ENCODE measurements at places on chromosomes 16 and 17.
A peak's percentile ranks its signal among the peaks of the same experiment; 100 is the strongest.

- H3K36me3 ChIP-seq, result peaks cover 25% of the 10 kb centered on the region
- no peak overlapping the region for H3K4me3 ChIP-seq
- no peak overlapping the region for H3K27ac ChIP-seq
- no peak for DNase-seq
- H3K4me1 ChIP-seq, result no peaks in the 10 kb centered on the region
Measured at GRCh38 chr16:48317614-48318315, 67.4 kb downstream of the SIAH1 start.

GRCh38 chr16:2782583-2783351 lies 4.6 kb downstream of the PRSS33 start:
- H3K4me1 ChIP-seq, result peaks cover 9% of the 10 kb centered on the region
- peaks cover 8% of the 10 kb centered on the region for H3K27me3 ChIP-seq
- H3K27ac ChIP-seq, result no peak overlapping the region
- no peaks in the 10 kb centered on the region for H3K36me3 ChIP-seq
- H3K4me3 ChIP-seq, result no peak overlapping the region

DNA sequence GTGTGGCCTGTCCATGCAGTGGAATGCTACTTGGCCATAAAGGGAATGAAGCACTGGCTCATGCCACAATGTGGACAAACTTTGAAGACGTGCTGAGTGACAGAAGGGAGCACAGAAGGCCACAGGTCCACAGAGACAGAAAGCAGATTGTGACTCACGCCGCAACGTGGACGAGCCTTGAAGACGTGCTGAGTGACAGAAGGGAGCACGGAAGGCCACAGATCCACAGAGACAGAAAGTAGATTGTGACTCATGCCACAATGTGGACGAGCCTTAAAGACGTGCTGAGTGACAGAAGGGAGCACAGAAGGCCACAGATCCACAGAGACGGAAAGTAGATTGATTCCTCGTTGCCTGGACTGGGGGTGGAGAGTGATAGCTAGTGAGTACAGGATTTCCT lies 19.2 kb downstream of the ZC3H18 start:
- H3K27ac ChIP-seq, result no peak overlapping the region
- no peaks in the 10 kb centered on the region for H3K27me3 ChIP-seq
- H3K36me3 ChIP-seq, result peaks cover 47% of the 10 kb centered on the region
- H3K4me3 ChIP-seq, result no peak overlapping the region
- no peaks in the 10 kb centered on the region for H3K4me1 ChIP-seq

DNA sequence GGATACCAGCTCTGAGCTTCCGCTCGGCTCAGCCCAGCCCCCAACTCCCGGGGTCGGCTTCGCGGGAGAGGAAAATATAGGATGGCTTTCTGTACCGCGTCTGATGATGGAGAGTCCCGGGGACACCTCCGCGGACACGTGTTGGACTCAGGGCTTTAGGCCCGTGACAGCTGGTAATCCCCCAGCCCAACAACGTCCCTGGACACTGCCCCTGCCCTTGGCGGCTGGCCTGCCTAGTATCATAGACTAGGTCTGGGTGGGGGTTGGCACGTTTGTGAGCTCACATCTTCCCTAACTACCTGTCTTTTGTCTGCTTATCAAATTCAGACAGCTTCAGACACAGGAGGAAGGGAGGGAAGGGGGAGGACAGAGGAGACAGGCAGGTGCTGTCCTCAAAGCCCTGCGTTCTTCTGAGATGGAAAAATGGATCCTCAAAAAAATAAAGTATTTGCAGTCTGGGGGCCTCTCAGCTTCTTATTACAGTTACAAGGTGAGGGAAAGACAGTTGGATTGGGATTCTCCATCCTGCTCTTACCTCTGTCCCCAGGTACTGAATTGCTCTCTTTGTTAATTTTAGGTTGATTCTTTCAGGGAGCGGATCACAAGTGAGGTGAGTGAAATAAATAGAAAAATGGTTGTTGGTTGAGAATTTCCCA lies 698 bp downstream of the PSME3 start:
- DNase-seq, result no peak
- no peak overlapping the region for H3K27ac ChIP-seq
- H3K36me3 ChIP-seq, result peaks cover 42% of the 10 kb centered on the region
- H3K27me3 ChIP-seq, result no peaks in the 10 kb centered on the region
- H3K4me3 ChIP-seq, result peak overlapping the region; percentile 89

- H3K27ac ChIP-seq, result no peak overlapping the region
- peaks cover 3% of the 10 kb centered on the region for H3K36me3 ChIP-seq
- H3K4me3 ChIP-seq, result no peak overlapping the region
- no peaks in the 10 kb centered on the region for H3K4me1 ChIP-seq
Measured at GRCh38 chr16:53711390-53711789, 7.4 kb downstream of the FTO start.

- peaks cover 15% of the 10 kb centered on the region for H3K4me1 ChIP-seq
- H3K36me3 ChIP-seq, result no peaks in the 10 kb centered on the region
- peak; percentile 92 for DNase-seq
- peak overlapping the region; percentile 92 for H3K27ac ChIP-seq
- peak overlapping the region; percentile 51 for H3K4me3 ChIP-seq
- H3K27me3 ChIP-seq, result peaks cover 29% of the 10 kb centered on the region
Measured at GRCh38 chr17:28227316-28228108, 91.5 kb upstream of the TMEM97 start.

DNA sequence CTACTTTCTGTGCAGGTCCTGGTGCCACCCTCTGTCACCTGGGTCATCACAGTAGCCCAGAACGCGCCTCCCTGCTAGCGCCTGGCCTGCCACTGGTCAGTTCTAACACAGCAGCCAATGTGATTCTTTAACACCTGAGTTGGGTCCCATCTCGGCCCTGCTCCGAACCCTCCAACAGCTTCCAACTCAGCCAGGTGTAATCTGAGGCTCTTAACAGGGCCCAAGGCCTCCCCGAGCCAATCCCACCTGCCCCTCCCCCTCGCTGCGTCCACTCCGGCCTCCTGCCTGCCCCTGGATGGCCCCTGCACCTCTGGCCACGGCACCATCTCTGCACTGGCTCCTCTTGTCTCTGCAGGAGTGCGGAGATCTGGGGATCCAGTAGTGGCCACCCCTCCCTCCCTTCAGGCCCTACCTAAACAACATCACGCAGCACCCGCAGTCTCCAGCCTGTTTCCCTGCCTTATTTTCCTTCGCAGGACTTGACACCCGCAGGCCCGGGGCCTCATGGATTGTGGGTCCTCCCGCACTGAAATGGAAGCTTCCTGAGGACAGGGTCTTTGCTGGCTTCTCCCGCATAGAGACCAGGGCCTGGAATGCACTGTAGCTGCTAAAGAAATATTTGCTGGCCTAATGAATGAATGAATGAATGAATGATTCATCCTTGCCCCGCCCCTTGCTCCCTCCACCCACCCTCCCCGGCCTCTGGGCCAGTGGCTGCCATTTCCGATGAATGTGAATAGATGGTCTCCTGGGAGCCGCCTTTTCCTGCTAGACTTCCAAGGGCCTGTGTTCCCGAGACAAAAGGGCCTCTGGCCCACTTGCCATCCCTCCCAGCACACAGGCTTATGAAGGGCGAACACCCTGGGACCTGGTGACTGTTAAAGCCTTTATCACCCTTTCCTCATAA lies 174.8 kb upstream of the FOXF1 start:
- H3K36me3 ChIP-seq, result no peaks in the 10 kb centered on the region
- no peak overlapping the region for H3K27ac ChIP-seq
- no peak for DNase-seq

DNA sequence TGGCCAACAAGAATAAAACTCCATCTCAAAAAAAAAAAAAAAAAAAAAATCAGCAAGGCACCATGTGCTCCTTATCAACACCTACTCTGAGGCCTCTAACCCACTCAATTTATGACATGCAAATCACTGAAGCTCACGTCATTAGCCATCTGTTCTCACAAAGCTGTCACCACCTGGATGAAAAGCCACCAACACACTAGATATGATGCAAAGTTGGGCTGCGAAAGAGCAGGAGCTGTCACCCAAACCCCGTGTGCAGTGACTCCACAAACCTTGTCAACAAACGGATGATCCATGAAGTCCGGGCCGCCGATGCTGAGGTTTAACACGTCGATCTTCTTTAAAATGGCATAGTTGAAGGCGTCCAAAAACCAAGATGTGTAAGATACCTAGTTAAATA lies 25.3 kb downstream of the MBTPS1 start:
- H3K36me3 ChIP-seq, result peaks cover 58% of the 10 kb centered on the region
- DNase-seq, result no peak
- H3K4me3 ChIP-seq, result no peak overlapping the region
- H3K27me3 ChIP-seq, result no peaks in the 10 kb centered on the region

- no peak overlapping the region for H3K4me3 ChIP-seq
- H3K27me3 ChIP-seq, result no peaks in the 10 kb centered on the region
- H3K36me3 ChIP-seq, result no peaks in the 10 kb centered on the region
Measured at GRCh38 chr16:80525420-80525819, 15.4 kb upstream of the DYNLRB2 start.

GRCh38 chr16:74573622-74574021 lies 33.3 kb downstream of the GLG1 start:
- H3K4me1 ChIP-seq, result peaks cover 4% of the 10 kb centered on the region
- H3K27ac ChIP-seq, result no peak overlapping the region
- no peaks in the 10 kb centered on the region for H3K27me3 ChIP-seq
- H3K4me3 ChIP-seq, result no peak overlapping the region
- no peaks in the 10 kb centered on the region for H3K36me3 ChIP-seq
- no peak for DNase-seq

GRCh38 chr17:65202844-65203571 lies 65.8 kb downstream of the RGS9 start:
- no peaks in the 10 kb centered on the region for H3K36me3 ChIP-seq
- no peaks in the 10 kb centered on the region for H3K27me3 ChIP-seq
- no peak for DNase-seq
- H3K4me1 ChIP-seq, result peaks cover 6% of the 10 kb centered on the region

- no peak overlapping the region for H3K4me3 ChIP-seq
- no peaks in the 10 kb centered on the region for H3K36me3 ChIP-seq
Measured at GRCh38 chr16:6861135-6861814, 471.4 kb upstream of the RBFOX1 start.

- peaks cover 9% of the 10 kb centered on the region for H3K4me1 ChIP-seq
- no peak overlapping the region for H3K4me3 ChIP-seq
- H3K27me3 ChIP-seq, result no peaks in the 10 kb centered on the region
- no peak for DNase-seq
- no peak overlapping the region for H3K27ac ChIP-seq
Measured at GRCh38 chr16:57739756-57740422, 4.3 kb downstream of the KATNB1 start.

- no peak for DNase-seq
- H3K36me3 ChIP-seq, result peaks cover 96% of the 10 kb centered on the region
- no peak overlapping the region for H3K27ac ChIP-seq
- no peaks in the 10 kb centered on the region for H3K4me1 ChIP-seq
- H3K27me3 ChIP-seq, result no peaks in the 10 kb centered on the region
Measured at GRCh38 chr16:88588148-88588547, 17.9 kb downstream of the ZC3H18 start.

GRCh38 chr16:79887541-79888540 lies 287.3 kb upstream of the MAF start:
- H3K27me3 ChIP-seq, result no peaks in the 10 kb centered on the region
- H3K4me1 ChIP-seq, result no peaks in the 10 kb centered on the region
- H3K27ac ChIP-seq, result no peak overlapping the region
- no peak for DNase-seq

Data from neuronal stem cell (in vitro differentiated cells).